ENCODE measurements at places on chromosomes 16 and 17. TPM values are rescaled to one million over a fixed set of nuclear protein-coding genes. Genes with fewer than 3 reads are reported as not detected.
A peak's percentile ranks its signal among the peaks of the same experiment; 100 is the strongest.

DNA sequence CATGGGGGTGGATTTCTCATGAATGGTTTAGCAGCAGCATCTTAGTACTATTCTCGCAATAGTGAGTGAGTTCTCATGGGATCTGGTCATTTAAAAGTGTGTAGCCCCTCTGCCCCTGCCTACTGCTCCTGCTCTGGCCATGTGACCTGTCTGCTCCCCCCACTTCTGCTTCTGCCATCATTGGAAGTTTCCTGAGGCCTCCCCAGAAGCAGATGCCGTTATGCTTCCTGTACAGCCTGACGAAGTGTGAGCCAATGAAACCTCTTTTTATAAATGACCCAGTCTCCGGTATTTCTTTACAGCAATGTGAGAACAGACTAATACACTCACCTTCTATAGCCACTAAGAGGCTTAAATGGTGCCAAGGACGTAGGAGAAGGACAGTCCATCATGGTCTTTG lies 51.5 kb downstream of the NOL11 start:
- DNase-seq, result no peak

GRCh38 chr16:23342083-23342640 lies 40.1 kb downstream of the SCNN1B start:
- no peak for DNase-seq

DNA sequence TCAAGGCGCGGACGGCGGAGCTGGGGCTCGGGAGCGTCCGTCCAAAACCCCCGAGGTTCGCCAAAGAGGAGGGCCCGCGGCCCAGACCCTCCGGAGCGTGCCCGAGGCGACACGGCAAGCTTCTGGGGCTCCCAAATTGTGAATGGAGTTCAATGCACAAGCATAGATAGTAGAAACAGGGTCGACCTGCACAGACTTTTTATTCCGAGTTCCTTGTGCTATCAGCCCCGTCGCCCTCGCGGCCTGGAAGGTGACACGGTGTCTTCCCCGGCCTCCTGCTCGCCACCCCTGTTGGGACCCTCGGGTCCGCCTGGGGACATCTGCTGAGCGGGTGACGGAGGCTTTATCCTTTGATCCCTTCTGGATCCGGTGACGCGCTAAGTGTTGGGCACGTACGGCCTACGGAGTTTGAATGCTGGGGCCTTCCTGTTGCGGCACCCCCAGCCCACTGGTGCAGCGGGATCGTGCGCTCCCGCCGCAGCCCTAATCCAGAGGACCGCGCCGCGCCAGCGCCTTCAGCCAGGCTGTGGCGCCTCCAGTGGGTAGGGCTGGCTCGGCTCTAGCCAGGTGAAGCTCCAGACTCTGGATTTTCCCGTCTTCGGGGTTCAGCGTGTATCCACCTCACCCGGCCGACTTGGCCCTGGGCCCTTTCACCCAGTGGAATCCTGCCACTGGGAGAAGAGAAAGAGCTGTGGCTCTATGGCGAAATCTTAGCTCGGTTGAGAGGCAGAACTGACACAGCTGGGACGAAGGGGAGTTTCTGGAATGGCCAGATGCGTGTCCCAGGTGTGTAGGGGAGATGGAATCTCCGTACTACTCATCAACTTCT lies 17.0 kb upstream of the NTN1 start:
- DNase-seq, result no peak

DNA sequence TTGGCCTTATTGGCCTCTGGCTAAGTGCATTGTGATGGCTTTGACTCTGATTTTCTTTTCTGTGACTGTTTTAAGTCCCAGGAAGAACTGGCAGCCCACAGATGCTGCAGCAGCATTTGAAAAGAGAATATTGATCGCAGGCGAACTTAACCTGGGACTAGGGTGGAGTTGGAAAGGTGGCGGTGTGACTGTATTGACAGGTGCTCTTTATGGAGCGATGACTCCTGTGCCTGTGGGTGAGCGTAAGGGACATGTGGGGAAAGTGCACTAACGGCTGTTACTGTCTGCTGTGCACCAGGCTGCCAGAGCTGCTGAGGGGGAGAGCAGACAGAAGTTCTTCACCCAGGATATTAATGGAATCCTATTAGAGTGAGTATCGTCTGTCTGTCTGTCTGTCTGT lies 21.3 kb downstream of the UBN1 start:
- no peak for DNase-seq

GRCh38 chr17:45342306-45342705 lies 25.5 kb upstream of the MAP3K14 start:
- no peak for DNase-seq

DNA sequence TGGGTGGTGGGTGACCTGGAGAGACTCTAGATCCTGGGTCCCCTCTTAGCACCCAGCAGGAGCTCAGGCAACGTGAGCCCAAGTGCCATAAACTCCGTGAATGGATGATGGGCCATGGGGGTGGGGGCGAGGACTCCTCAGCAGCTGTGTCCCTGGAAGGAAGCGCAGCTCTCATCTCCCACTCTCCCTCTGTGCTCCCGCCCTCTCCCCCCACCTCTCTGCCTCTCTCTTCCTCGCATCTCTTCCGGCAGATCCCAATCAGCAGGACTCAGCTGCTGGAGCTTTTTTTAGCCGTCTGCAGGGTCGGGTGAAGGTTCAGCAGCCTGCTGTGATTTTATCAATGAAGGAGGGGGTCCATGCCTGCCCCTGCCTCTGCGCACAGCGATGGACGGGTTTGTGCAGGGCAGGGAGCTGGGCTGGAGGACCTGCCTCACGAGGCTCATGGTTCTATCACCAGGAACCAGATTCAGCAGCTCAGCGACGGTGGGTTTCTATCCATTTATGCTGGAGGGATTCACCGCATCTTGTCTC lies 8.3 kb downstream of the CCR7 start:
- DNase-seq, result no peak

- DNase-seq, result peak; percentile 75
These were observed 27.9 kb downstream of the MBTPS1 start for GRCh38 chr16:84088695-84089395.

DNA sequence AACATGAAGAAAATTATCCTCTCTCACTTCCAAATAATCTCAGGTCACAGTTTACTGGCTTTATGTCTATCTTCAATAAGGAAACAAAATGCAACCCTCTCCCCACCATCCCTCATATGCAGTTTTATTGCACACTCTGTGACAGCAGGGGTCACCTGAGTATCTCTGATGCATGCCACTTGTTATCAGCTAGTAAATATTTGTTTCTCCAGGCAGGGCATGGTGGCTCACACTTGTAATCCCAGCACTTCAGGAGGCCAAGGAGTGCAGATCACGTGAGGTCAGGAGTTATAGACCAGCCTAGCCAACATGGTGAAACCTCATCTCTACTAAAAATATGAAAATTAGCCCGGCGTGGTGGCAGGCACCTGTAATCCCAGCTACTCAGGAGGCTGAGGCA lies 61.1 kb downstream of the ADAMTS18 start:
- DNase-seq, result no peak

DNA sequence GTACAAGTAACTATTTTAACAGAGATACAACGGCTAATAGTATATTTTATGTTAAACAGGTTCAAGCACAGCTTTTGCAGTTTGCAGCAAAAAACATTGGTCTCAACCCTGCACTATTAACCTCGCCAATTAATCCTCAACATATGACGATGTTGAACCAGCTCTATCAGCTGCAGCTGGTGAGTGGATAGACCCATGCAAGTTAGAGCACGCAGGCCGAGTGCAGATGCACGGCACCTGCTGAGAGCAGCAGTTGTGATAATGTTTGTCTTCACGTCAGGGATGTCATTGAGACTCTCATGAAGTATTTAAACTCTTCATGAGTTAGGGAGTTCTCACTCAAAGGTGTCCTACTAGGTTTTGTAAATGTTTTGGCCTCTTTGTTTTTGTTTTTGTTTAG lies 45.6 kb downstream of the TMC6 start:
- no peak for DNase-seq

- DNase-seq, result no peak
These were observed 77.1 kb downstream of the NLK start for GRCh38 chr17:28119560-28119959.

DNA sequence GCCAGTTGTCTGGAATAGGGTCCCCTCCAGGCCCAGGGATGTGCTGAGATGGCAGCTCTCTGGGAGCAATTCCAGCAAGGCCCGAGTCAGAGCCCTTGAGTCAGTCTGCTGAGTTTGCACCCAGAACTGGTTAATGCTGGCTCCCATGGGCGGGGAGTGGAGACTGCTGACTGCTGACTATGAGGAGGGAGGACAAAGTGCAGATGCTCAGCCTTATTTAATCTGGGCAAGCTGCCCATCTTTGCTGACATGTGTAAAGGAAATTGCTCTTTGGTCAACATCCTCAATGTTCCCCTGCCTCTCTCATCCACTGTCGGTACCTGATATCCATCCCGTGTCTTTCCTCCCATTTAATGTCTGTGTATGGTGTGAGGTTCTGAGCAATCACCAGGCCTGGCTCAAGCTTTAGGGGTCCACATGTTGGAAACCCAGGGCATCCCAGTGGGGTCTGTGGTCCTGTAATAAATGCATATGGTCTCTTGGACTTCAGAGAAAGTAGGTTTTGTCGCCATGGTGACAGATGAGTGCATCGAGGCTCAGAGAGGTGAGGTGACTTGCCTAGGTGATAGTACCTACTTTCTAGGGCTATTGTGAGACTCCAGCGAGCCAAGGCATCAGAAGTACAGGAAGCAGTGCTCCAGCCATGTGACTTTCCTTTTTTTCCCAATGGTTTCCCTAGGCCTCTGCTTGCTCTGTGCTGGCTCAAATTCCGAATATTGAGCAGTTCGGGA lies 20.0 kb upstream of the RNF135 start:
- peak; percentile 82 for DNase-seq

- no peak for DNase-seq
These were observed 74.1 kb downstream of the MYH11 start for GRCh38 chr16:15782573-15783365.

- DNase-seq, result no peak
These were observed 230.3 kb downstream of the MRTFB start for GRCh38 chr16:14301169-14302030.

GRCh38 chr17:1493291-1493980 lies 950 bp upstream of the MYO1C start:
- DNase-seq, result no peak

DNA sequence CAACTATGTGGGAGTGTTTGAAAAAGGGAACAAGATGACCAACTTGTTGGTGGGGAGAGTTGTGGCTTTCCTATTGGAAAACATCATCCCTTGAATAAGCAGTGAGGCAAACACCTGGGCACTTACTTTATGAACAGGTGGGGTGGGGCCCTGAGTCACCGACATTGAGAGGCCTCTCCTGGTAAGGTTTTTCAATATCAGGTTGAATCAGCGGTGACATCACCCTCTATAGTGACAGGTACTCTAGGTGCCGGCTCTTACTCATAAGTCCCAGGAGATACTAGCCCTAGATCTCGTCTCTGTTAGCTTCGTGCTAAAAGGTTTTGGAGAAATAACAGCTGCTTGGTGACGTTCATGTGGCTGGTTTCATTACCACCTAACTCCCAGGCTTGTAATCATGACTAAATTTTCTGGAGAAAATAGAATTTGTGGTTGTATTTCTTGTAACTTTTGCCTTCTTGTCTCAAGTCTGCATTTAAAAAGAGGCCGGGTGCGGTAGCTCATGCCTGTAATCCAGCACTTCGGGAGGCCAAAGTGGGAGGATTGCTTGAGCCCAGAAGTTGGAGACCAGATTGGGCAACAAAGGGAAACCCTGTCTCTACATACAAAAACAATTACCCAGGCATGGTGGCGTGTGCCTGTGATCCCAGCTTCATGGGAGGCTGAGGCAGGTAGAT lies 19.3 kb downstream of the CDH1 start:
- no peak for DNase-seq

Gene RAB26
- 0.87 TPM for total RNA-seq

Gene XYLT1
- 1.8 TPM for total RNA-seq

Gene SLC12A3
- not detected for total RNA-seq

Gene SOX8
- 0.89 TPM for total RNA-seq

Gene CFAP119
- total RNA-seq, result 0.89 TPM

Gene KRT39
- total RNA-seq, result not detected
